ENCODE measurements at places on chromosomes 11 and 22. TPM values are rescaled to one million over a fixed set of nuclear protein-coding genes. Genes with fewer than 3 reads are reported as not detected.

DNA sequence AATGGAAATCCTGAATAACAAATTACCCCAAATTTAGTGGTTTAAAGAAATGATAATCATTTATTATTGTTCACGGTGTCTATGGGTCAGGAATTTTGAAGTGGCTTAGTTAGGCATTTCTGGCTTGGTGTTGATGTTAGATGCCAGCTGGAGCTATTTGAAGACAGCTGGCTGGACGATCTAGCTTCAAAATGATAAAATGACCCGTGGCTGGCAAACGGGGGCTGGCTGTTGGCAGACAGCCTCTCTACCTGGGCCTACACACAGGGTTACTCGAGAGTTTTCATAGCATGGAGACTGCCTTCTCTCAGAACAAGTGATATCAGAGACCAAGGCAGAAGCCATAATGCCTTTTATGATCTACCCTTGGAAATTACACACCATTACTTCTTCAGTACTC lies 285.2 kb downstream of the METTL15 start:
- H3K27me3 ChIP-seq: no peaks in the 10 kb centered on the region
- no peaks in the 10 kb centered on the region for H3K36me3 ChIP-seq
- no peak for DNase-seq
- H3K4me1 ChIP-seq: no peaks in the 10 kb centered on the region

- H3K27me3 ChIP-seq: no peaks in the 10 kb centered on the region
- no peak overlapping the region for H3K4me3 ChIP-seq
- DNase-seq: no peak
- H3K4me1 ChIP-seq: no peaks in the 10 kb centered on the region
- no peak overlapping the region for H3K27ac ChIP-seq
- no peaks in the 10 kb centered on the region for H3K36me3 ChIP-seq
Measured at GRCh38 chr11:34793666-34794065, 122.5 kb downstream of the APIP start.

DNA sequence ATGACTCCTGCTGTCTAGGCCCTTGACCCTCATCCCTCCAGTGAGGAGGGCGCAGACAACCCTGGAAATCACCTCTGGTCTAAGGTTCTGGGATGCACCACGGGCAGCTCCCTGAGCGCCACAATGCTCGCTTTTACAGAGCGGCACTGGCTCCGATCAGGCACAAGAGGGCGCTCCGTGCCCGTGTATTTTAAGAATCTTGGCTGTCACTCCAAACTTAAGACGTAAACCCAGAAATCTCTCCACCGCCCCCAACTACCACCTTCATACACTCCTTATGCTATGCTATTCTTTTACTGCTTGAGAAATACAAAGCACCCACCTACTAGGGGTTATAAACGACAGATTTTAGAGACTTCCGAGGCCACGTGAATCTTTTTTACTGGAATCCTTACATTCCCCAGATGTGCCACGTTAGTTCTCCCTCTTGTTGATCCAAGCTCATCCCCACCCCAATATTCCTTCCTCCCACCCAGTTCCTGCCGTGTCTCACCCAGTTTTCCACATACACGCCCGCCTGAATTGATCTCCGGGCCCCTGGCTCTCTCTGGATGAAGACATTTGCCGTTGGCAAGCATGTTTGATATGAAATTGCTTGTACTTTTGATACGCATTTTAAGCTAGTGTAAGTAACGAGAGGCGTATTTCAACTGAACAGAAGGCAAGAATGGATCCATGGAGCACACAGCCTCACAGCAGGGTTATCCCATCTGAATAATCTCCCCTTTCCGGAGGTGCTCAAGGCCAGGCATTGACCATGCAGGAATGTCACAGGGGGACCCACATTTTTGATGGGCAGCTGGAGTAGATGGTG lies 453.5 kb downstream of the OPCML start:
- peak; percentile 60 for DNase-seq
- H3K27ac ChIP-seq: no peak overlapping the region
- no peaks in the 10 kb centered on the region for H3K36me3 ChIP-seq
- no peak overlapping the region for H3K4me3 ChIP-seq

Gene C11orf86
- not detected for total RNA-seq

DNA sequence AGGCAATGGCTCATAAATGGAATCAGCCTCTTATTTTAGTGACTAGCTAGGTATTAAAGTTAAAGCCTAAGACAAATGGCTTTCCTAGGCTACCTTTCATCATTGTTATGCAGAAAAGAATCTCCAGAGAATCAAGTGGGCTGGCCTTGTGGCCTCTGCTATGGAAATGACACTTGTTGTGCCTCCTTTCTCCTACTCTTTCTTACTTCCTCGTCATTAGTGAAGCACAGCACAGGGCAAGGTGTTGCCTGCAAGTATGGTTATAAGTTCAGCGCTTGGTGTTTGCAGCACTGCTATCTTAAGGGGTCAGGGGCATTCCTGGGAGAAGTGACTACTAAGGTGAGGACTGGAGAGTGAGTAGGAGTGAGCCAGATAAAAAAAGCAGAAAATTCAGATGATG lies 45.4 kb upstream of the GLYATL1 start:
- no peak overlapping the region for H3K27ac ChIP-seq
- H3K36me3 ChIP-seq: no peaks in the 10 kb centered on the region
- H3K27me3 ChIP-seq: no peaks in the 10 kb centered on the region
- H3K4me1 ChIP-seq: no peaks in the 10 kb centered on the region
- H3K4me3 ChIP-seq: no peak overlapping the region

Gene NNMT
- total RNA-seq: 2.4 TPM

Gene SLCO2B1
- 277 TPM for total RNA-seq

DNA sequence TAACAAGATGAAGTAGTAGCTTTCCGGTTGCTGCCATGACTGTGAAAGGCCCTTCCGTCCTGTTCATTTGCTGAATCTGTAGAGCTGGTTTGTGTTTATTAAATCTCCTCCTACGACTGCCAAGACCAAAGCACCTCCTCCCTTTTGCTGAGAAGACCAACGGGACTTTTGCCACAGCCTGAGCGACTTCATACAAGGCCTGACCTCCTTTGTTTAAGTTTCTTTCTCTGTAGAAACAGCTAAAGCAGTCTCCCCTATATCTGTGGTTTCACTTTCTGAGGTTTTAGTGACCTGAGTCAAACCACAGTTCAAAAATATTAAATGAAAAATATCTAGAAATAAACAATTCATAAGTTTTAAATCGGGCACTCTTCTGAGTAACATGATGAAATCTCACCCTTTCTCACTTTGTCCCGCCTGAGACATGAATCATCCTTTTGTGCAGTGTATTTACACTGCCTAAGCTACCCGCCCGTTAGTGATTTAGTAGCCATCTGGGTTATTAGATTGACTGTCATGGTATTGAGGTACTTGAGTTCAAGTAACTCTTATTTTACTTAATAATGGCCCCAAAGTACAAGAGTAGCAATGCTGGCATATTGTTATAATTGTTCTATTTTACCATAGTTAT lies 119.1 kb upstream of the LRRC4C start:
- DNase-seq: no peak
- H3K27ac ChIP-seq: no peak overlapping the region
- H3K4me1 ChIP-seq: no peaks in the 10 kb centered on the region

DNA sequence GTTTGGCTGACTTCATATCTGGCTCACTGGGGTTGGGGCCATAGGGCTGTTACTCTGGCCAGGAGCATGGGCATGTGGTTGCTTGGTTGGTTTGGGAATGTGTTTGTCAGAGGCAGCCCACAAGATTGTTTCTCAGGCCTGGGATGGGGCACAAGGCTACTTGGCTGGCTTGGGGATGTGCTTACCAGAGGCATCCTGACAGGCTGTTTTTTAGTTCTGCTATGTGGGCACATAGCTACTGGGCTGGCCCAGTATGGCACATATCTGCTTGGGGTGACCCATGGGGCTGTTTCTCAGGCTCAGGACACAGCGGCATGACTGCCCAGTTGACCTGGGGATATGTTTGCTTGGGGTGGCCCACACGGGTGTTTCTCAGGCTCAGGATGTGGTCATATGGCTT lies 94.6 kb upstream of the PGR start:
- H3K27me3 ChIP-seq: no peaks in the 10 kb centered on the region
- H3K4me1 ChIP-seq: no peaks in the 10 kb centered on the region
- no peak for DNase-seq
- no peak overlapping the region for H3K27ac ChIP-seq

DNA sequence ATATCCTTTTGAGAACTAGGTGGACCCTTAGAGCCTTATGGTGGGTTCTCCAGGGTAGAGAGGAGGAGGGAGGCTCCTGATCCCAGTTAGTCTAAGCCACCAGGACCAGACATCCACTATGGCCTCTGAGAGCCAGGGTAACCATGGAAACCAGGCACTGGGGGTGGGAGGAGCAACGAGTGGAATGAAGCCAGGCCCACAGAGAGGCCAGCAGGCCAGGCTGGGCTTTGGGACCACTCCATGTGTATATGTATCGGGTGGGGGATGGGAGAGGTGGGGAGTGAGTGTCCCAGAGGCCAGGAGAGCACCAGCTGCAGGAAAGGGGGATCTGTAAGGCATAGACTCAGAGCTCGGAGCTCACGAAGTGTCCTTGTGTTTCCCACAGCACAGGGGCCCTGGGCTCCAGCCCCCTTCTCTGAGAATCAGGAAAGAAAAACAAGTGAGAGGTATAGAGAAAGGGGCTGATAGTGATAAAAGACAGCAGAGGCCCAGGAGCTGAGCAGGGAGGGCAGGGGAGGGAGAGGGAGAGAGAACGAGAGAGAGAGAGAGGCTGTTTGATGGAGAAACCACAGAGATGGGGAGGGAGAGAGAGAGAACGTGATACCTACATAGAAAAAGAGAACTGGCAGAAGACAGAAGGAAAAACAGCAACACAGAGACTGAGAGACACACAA lies 15.5 kb upstream of the TSPAN18 start:
- H3K4me3 ChIP-seq: no peak overlapping the region
- no peak overlapping the region for H3K27ac ChIP-seq
- H3K4me1 ChIP-seq: peaks cover 32% of the 10 kb centered on the region
- H3K36me3 ChIP-seq: no peaks in the 10 kb centered on the region
- no peak for DNase-seq
- no peaks in the 10 kb centered on the region for H3K27me3 ChIP-seq

Gene CLCF1
- total RNA-seq: 5.8 TPM

Gene B3GAT1
- not detected for total RNA-seq

DNA sequence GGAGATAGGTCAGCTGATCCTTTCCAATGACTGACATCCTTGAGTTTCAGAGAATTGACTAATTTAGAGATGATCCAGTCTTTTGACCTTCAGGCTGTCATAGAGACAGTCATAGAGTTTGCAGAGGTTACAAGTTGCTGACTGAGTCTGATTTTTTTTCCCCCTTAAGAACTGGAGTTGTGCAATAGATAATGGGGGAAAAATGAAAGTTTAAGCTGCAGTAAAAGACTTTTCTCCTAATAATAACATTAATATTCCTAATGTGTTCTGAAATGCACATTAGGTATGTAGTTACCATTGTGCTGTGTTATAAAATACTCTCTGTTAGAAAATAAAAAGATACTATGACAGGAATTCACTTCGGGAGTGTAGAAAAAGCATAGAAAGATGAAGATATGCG lies 876.9 kb upstream of the RAG2 start:
- no peak overlapping the region for H3K27ac ChIP-seq
- 0 out of 2 replicates have a peak, but pooled peaks cover 5% of the 10 kb centered on the region for H3K4me1 ChIP-seq
- H3K27me3 ChIP-seq: no peaks in the 10 kb centered on the region
- no peaks in the 10 kb centered on the region for H3K36me3 ChIP-seq

GRCh38 chr11:120231963-120232362 lies 8.0 kb upstream of the POU2F3 start:
- H3K4me1 ChIP-seq: no peaks in the 10 kb centered on the region
- no peaks in the 10 kb centered on the region for H3K36me3 ChIP-seq
- H3K4me3 ChIP-seq: no peak overlapping the region
- H3K27ac ChIP-seq: no peak overlapping the region
- DNase-seq: no peak

DNA sequence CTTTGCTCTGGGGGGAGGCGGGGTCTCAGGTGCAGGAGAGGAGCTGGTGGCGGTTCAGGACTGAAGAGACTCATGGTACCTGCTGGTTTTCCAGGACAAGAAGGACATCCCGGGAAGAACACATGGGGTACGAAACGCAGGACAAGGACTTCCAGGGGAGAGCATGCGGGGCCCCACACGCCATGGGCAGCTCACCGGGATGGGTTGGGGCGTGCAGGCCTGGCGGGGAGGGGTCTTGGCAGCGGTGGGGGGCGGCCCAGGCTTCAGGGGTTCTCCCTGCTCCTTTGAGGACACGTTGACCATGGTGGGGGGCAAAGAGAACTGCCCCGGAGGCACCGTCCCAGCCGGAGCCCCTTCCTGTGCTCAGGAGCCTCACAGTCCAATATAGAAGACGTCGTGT lies 673.2 kb downstream of the BRD1 start:
- H3K27ac ChIP-seq: no peak overlapping the region
- H3K27me3 ChIP-seq: no peaks in the 10 kb centered on the region
- H3K36me3 ChIP-seq: no peaks in the 10 kb centered on the region

Gene HORMAD2
- 3.1 TPM for total RNA-seq

Gene ZP1
- not detected for total RNA-seq

GRCh38 chr11:45300715-45301114 lies 14.6 kb upstream of the SYT13 start:
- no peaks in the 10 kb centered on the region for H3K36me3 ChIP-seq
- DNase-seq: no peak
- no peak overlapping the region for H3K4me3 ChIP-seq
- H3K4me1 ChIP-seq: no peaks in the 10 kb centered on the region
- no peaks in the 10 kb centered on the region for H3K27me3 ChIP-seq

All from Caco-2 (cell line).